ENCODE measurements at places on chromosomes 2 and 18.

GRCh38 chr18:80233899-80234298, 13.4 kb downstream of the PARD6G start:
- no peak for DNase-seq

GRCh38 chr2:59713577-59713976, 839.9 kb downstream of the BCL11A start:
- no peak for DNase-seq

GRCh38 chr2:62472312-62472711, 33.7 kb downstream of the TMEM17 start:
- no peak for DNase-seq

DNA sequence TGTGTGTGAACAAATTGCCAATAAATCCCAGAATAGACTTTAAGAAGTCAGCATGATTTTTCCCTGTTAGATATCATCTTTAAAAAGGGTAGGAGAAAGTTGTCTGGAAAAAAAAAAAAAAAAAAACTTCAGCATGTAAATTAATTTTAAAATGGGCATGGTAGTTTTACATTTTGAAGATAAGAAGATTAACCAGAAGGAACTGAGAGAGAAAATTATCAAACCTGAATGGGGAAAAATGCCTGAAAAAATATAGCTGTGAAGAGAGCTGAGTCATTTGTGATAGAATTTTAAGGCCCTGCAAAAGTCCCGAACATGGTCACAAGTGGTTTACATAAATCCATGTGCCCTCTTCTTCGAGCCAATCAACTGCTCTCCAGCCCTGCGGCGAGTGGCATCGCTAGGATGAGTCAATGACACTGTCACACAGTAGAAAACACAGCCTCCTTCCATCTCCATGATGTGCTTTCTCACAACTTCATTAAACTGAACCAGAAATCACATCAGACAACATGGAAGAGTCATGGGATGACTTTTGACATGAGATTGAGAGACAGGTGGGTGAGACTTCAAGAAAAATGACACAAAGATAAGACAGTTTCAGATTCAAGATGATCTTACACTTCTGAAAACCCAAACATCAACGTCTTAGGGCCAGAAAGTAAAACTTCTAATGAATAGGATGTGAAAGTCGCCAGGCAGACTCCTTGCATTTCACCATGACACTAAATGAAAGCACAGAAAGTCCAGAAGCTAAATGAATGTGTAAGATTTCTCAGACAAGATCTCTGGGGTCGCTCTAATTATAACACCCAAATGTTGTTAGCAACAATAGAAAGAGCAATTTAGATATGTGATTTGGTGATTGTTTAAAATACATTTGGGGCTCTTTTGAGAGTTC, 273.0 kb upstream of the ID2 start:
- DNase-seq: peak; percentile 72

GRCh38 chr2:236600892-236601291, 31.3 kb downstream of the ACKR3 start:
- DNase-seq: no peak

DNA sequence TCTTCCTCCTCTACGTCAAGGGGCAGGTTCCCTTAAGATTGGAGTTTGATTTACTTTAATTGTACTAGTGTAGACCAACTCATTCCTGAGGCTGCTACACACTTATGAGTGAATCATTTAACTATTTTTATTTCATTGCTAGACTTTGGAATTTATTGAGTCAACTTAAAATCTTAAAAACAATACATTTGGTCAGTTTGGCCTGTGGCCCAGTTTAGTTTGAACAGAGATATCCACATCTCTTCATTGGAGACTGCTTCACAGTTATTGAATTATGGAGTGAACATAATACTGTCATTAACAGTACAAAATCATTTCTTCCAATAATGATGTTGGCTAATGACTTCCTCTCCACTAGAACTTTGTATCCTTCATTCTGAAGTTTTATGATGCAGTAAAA, 34.5 kb upstream of the STPG4 start:
- DNase-seq: no peak

GRCh38 chr2:231069379-231070054, 12.8 kb downstream of the PSMD1 start:
- DNase-seq: no peak

DNA sequence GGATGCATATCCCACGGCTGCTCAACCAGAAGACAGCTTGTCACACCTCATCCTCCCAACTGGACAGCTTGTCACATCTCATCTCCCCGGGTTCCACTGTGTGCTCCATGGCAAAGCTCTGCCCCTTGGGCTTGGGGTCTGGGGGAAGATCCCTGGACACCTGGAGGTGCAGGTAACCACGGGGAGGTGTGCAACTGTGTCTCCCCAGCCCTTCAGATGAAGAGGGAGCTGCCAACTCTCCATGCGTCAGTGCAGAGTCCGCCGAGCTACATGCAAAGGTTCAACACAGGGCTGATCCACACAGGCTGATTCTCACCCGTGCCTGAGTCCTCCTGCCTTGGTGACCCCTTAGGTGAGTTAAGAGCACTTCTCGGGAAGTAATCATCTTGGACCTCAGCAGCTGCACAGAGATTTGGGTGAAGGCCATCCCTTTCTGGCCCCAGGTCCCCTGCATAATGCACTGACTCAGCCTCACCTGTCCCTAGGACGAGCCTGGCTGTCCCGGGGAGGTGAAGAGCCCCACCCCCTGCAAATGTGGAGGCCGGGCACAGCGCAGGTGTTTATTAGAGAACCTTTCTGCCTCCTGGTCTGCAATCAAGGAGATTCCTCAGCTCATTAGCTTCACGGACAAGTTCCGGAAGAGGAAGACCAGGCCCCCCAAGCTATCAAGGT, 157.9 kb downstream of the PXDN start:
- DNase-seq: no peak

GRCh38 chr2:224328798-224329197, 73.1 kb downstream of the FAM124B start:
- no peak for DNase-seq

GRCh38 chr2:162926907-162927306, 88.3 kb upstream of the KCNH7 start:
- DNase-seq: no peak

DNA sequence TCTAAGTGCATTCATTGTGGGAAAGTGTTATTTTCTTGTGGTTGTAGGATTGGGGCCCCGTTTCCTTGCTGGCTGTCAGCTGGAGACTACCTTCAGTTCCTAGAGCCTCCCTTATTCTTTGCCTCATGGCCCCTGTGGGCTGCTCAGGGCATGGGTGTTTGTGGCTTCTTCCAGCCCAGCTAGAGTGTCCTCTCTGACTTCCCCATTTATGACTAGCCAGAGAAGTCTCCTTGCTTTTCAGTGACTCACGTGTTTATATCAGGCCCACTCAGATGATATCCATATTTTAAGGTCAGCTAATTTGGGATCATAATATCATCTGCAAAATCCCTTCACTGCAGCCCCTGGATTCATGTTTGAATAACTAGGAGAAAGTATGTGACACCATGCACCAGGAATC, 62.8 kb downstream of the DTNA start:
- no peak for DNase-seq

DNA sequence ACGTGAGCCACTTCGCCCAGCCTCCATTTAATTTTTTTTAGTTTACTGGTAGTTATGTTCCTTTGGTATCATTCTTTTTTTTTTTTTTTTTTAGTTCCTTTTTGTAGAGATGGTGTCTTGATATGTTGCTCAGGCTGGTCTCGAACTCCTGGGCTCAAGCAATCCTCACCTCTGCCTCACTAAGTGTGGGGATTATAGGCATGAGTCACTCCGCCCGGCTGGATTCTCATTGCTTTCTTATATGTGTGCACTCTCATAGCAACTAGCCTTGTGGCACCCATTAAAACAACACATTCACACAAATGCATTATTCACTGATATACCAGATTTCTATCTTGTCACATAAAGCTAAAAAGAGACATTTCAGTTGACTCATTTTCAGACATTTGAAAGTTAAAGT, 4.2 kb downstream of the TTC27 start:
- no peak for DNase-seq

DNA sequence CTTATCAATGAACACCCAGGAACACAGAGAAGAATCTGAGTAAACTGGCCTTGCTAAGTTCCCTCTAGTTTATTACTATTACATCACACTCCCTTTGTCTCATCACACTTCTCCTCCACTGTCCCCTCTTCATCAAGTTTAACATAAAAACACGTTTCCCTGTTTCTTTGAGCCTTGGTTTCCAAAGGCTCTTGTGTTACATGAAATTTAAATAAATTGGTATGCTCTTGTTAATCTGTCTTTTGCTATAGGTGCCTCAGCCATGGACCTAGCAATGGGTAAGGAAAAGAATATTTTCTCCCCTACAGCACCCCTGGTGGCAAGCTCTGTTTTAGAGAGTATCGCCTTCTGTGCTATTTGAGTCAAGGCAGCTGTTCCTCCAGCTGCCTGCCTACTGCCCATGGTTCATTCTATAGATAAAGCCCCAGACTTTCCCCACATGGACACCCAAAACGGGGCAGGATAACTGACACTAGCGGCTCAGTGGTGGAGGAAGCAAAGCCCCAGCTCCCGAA, 31.8 kb downstream of the TGIF1 start:
- peak; percentile 43 for DNase-seq

- DNase-seq: no peak
Measured at GRCh38 chr2:206728277-206729199, 10.3 kb upstream of the DYTN start.

DNA sequence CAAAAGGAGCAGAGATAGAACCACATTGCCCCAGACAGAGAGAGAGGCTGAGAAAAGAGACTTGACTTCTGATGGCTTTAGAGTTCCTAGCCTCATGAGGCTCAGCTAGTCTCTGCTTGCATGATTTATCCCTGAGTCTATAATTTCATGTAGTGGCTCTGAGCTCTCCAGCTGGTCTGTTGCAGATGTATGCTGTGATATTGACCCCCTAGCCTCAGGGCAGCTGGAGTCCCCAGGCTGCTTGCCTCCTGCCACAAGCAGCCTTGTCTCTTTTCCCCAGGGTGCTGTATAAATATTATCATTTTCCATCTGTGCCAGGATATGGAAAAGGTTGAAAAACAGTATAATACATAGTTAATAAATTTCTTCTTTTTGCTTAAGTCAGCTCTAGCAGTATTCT, 467.6 kb upstream of the CWC22 start:
- DNase-seq: no peak

DNA sequence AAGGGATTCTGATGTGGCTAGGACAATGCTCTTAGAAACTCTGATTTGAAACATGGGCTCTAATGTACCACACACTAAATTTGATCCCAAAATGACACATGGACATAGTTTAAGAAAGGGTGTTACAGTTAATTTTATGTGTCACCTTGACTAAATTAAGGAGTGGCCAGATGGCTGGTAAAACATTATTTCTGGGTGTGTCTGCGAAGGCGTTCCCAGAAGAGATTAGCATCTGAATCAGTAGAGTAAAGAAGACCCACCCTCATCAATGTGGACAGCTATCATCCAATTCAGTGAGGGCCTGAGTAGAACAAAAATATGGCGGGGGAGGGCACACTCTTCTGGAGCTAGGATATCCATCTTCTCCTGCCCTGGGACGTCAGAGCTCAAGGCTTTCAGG, 283.1 kb upstream of the CHAC2 start:
- no peak for DNase-seq

GRCh38 chr2:8392098-8392866, 289.6 kb upstream of the ID2 start:
- no peak for DNase-seq

DNA sequence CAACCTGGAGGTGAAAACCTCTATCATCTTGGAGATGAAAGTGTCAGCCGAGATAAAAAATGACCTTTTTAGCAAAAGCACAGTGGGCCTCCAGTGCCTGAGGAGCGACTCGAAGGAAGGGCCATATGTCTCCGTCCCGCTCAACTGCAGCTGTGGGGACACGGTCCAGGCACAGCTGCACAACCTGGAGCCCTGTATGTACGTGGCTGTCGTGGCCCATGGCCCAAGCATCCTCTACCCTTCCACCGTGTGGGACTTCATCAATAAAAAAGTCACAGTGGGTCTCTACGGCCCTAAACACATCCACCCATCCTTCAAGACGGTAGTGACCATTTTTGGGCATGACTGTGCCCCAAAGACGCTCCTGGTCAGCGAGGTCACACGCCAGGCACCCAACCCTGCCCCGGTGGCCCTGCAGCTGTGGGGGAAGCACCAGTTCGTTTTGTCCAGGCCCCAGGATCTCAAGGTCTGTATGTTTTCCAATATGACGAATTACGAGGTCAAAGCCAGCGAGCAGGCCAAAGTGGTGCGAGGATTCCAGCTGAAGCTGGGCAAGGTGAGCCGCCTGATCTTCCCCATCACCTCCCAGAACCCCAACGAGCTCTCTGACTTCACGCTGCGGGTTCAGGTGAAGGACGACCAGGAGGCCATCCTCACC, 90.2 kb downstream of the SH3BP4 start:
- DNase-seq: no peak

Data from GM20000 (cell line).